Activated T-cell treated with anti-CD3 and anti-CD28 coated beads, Interleukin-2, amount 50 U/mL, for 4 hours (primary cell): ENCODE measurements at places on chromosomes 4 and X. TPM values are rescaled to one million over a fixed set of nuclear protein-coding genes. Genes with fewer than 3 reads are reported as not detected.

DNA sequence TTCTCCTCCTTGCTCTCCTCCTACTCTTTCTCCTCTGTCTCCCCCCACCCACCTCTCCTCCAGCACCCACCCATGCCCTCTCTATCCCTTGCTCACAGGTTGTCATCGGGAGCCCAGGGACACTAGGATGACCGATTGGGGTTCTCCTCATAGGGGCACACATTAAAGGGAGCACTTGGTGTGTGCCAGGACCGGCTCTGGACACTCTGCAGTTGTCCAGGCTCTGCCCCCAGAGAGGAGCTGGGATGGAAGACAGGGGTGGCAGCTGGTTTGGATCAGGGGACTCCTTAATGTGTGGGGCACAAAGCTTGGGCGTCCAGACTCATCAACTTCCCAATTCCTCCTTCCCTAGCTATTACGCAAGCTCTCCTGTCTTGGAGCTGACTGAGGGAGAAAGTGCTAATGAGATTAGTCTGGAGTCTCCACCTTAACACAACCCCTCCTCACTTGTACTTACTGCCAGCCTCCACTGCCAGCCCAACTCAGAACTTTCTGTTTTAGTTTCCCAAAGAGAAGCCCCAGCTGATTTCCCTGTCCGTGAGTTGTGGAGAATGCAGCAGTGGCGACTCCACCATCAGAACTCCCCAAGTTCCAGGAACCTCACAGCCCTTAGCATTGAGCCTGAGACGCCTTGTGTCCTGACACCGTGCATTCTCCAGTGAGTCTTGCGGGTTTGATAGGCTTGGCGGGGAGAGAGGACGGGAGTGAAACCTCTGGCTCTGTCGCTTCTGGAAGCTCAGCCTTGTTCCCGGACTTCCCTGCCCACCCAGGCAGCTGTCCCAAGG lies 52.2 kb downstream of the CXorf49B start:
- DNase-seq: no peak

DNA sequence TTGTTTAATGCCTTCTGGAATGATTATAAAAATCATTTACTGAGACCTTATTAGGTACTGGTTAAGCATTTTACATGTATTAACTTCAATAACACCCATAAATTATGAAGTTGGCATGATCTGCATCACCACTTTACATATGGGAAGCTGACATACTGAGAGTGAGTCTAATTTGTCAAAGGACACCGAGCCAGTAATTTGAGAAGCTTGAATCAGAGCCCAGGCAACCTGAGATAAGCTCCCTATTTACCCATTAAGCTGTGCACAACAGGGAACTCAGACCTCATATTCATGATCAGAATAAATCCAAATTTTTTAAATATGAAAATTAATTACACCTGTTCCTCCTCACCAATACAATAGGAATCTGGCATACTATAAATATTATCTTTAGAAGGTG lies 247.9 kb upstream of the EPHA5 start:
- DNase-seq: no peak

- DNase-seq: no peak
These were observed 21.9 kb upstream of the ANXA3 start for GRCh38 chr4:78529569-78530209.

DNA sequence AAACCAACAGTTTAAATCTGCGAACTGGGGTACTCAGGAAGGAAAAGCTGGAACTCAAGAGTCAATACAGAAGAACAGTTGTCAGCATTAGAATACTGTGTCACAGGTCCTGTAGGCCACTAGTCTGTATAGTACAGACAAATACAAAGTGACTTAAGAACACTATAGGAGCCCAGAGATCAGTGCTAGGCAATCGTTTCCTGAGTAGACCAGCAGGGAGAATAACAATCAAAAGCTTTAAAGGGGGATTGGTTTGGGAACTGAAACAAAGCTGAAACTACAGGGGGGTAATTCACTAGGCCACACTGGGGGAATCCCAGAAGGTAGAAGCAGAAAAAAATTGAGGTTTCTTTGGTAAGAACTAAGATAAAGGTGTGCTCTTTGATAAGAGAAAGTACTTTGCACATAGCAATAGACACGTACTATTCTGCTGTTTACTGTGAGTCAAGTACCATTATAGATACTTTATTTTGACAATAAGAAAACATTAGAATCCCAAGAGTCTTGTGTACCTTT lies 339.7 kb downstream of the PCDH19 start:
- no peak for DNase-seq

GRCh38 chr4:161583549-161583948 lies 580.3 kb downstream of the FSTL5 start:
- DNase-seq: no peak

DNA sequence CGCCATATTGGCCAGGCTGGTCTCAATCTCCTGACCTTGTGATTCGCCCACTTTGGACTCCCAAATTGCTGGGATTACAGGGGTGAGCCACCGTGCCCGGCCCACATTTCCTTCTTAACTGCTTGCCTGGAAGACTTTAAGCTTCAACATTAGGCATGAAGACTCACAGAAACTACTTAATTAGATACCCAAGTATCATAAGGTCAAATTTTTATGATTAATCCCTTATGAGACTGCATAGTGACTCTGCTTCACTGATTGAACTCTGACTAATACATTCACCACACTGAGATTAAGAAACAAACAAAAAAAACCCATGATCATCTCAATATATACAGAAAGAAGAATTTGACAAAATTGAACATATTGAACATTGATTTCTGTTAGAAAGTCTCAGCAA lies 87.4 kb upstream of the KCTD8 start:
- no peak for DNase-seq

DNA sequence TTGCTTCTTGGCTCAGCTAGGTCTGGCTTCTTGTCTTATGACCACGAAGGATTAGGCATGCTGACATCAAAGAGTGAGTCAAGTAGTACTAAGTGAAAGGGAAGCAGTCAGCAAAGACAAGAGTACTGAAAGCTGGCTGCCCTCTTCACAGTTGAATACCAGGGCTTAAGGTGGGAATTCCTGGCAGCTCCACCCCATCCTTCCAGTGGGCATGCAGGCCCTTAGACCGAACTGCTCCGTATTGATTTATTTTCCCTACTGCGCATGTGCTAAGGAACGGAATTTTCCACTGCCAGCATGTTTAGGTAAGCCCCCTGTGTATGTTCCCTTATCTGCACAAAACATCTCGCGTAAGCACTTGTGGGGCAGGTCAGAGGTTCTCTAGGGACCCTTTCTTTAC lies 2320.1 kb downstream of the ARAP2 start:
- no peak for DNase-seq

DNA sequence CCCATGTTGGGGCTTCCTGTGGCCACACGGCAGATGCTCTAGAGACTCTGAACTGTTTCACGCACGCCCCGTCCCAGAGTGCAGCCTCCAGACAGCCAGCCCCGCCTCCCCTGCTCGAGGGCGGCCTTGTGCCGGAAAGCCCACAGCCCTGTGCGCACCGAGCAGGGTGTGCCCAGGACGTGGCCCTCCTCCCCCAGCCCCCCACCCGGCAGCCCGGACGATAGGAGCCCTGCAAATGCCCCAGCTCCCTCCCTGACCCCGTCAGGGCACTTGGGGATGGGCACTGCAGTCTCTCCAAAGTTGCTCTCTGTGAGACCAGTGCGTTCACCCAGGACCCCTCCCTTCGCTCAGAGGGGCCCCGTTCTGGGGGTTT lies 37.3 kb downstream of the ADRA2C start:
- no peak for DNase-seq

BMP3 gene
- total RNA-seq: not detected

GRCh38 chr4:127759228-127759820 lies 22.8 kb upstream of the HSPA4L start:
- no peak for DNase-seq

DNA sequence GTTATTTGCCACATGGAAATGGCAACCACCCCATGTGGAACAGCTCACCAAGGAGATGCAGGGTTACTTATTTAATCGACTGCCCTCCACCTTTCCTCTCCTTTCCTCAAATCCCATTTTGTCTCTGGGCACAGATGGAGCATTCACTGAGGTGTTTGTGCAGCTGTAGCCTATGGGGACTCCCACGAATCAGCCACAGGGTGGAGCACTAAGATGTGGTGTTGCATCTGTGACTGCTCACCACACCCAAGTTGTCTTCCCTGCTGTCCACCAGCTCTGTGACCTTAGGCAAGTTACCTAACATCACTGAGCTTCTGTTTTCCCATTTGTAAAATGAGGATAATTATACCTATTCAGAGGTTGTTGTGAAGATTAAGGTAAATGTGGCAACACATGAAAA lies 252.4 kb upstream of the CPEB2 start:
- DNase-seq: no peak

GRCh38 chrX:37783305-37783704 lies 3.4 kb downstream of the CYBB start:
- DNase-seq: no peak

- DNase-seq: no peak
These were observed 412.2 kb downstream of the RPA4 start for GRCh38 chrX:97295954-97296353.

GRCh38 chr4:132998585-132999230 lies 150.4 kb upstream of the PCDH10 start:
- no peak for DNase-seq

NDST4 gene
- not detected for total RNA-seq

RAPGEF2 gene
- 49.3 TPM for total RNA-seq

DNA sequence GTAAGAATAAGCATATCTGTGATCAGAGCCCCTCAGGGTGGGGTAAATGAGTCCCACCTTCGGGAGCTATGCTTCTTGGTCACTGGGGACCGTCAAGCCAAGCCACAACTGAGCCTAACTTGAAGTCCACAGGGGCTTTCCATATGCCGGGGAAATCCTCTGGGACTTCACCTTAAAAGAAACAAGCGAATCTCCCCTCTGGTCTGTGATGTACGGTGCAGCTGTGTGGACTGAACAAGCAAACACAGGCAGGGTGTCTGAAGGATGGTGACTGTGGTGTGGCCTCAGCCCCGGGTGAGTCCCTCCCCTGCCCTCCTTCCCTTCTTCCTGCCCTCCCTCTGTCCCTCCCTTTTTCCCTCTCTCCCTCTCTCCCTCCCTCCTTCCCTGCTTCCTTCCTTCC lies 29.7 kb upstream of the PPP2R2C start:
- DNase-seq: no peak

- no peak for DNase-seq
These were observed 73.9 kb downstream of the INTS12 start for GRCh38 chr4:105634402-105635080.

ABCG2 gene
- total RNA-seq: 0.71 TPM

DGKK gene
- total RNA-seq: 0.05 TPM

DNA sequence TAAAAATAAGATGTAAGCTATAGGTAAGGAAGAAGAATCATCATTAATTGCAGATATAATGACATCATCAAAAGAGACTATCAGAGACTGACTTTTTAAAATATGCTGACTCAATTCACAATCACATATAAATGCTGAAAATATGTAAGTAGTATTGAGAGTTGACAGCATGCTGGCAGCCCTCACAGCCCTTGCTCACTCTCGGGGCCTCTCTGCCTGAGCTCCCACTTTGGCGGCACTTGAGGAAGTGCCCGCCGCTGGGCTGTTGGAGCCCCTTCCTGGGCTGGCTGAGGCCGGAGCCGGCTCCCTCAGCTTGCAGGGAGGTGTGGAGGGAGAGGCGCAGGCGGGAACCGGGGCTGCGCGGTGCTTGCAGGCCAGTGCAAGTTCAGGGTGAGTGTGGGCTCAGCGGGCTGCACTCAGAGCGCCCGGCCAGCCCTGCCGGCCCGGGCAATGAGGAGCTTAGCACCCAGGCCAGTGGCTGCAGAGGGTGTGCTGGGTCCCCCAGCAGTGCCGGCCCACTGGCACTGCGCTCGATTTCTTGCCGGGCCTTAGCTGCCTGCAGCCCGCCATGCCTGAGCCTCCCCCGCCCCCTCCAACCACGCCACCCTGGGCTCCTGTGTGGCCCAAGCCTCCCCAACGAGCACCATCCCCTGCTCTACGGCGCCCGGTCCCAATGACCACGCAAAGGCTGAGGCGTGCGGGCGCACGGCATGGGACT lies 68.9 kb downstream of the RAB28 start:
- no peak for DNase-seq

CHIC1 gene
- 8.9 TPM for total RNA-seq

GRCh38 chr4:2615821-2616220 lies 79.4 kb downstream of the FAM193A start:
- DNase-seq: no peak

DNA sequence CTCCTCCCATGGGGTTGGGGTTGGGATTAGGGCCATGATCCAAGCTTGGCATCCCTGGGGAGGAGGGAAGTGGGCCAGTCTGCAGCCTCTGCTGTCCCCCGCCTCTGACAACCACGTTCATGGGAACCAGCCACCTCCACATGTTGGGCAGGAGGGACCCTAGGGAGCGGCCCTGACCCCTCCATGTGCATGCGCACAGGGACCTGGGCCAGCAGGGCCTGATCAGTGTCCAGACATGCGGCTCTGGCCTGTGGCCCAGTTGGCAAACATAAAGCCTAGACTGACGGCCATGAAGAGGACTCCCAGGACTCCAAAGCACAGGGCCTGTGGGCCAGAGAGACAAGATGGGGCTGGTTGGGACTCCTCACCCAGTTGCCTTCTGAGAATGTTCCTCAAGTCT lies 11.3 kb downstream of the SLC38A5 start:
- DNase-seq: no peak

GRCh38 chrX:109533631-109534030 lies 3.0 kb upstream of the NXT2 start:
- DNase-seq: no peak

- no peak for DNase-seq
These were observed 101.9 kb upstream of the SFRP2 start for GRCh38 chr4:153890761-153891160.

GRCh38 chr4:41214825-41215146 lies 444 bp upstream of the APBB2 start:
- DNase-seq: no peak

- DNase-seq: no peak
These were observed 38.7 kb downstream of the SLC4A4 start for GRCh38 chr4:71377561-71377960.

TRAM1L1 gene
- not detected for total RNA-seq

ARSH gene
- not detected for total RNA-seq

- DNase-seq: no peak
These were observed 11.8 kb upstream of the RTL5 start for GRCh38 chrX:72143609-72143907.
